Activated B cell treated with CpG ODN at 0.5 μM for 24 hours (primary cell): ENCODE measurements at places on chromosomes 12 and 14.

GRCh38 chr12:92860521-92860920, 68.6 kb downstream of the EEA1 start:
- DNase-seq, result no peak

GRCh38 chr14:50529288-50530179, 2.8 kb downstream of the MAP4K5 start:
- no peak for DNase-seq

GRCh38 chr14:45198551-45198950, 54.5 kb downstream of the MIS18BP1 start:
- no peak for DNase-seq

GRCh38 chr12:57143454-57143853, 4.0 kb downstream of the LRP1-AS start:
- DNase-seq, result no peak

DNA sequence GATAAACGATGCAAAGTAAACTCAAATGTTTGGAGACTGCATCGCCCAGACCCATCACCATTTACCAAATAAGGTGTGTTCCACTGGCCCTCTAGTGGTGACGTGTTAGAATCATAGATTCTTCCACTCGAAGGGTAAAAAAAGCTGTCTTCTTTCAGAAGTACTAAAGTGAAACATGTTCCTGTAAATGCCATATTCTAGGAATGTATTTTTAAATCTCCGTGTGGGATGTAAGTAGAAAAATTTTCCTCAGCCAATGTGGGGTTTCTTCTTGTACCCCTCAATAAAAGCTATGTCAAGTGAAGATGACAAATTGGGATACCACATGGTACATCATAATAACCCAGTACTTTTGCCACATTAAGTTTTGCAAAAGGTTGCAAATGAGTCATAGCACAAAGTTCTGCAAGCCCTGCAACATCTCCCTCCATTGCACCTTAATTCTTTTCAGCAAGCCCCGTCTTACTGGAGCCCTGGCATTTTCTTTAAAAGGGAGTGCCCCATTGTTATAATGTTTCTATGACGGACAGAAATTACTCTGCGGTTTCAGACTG, 100.8 kb downstream of the CCER1 start:
- DNase-seq, result no peak
